ENCODE measurements at places on chromosomes 16 and 17.

GRCh38 chr17:65017207-65017774, 39.2 kb downstream of the GNA13 start:
- DNase-seq = no peak

- no peak for DNase-seq
Measured at GRCh38 chr17:64002658-64003525, 4.7 kb downstream of the PRR29 start.

DNA sequence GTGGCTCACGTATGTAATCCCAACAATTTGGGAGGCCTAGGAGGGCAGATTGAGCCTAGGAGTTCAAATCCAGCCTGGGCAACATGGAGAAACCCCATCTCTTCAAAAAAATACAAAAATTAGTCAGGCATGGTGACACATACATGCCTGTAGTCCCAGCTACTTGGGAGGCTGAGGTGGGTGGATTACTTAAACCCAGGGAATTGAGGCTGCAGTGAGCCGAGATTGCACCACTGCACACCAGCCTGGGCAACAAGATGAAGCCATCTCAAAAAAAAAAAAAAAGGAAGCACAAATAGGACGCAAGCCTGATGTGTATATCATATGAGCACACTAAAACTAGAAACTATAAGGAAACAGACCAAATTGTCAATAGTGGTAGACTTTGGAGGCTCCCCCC, 17.1 kb upstream of the FLCN start:
- no peak for DNase-seq

DNA sequence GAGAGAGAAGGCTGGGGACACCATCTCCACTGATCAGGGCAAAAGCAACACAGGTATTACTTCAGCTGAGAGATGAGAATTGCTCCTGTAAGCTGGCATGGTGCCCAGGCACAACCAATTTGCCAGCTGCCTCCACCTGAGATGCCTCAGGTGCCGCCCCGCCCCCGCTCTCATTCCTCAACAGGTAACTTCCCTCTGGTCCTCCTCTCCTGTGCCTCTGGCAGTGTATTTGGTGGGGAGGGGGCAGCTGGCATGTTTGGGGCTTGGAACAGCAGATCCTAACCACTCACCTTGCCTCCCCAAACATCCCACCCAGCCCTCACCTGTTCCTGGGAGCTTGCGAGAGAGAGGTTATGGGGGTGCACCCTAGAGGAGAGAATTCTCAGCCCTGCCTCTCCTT, 2.9 kb upstream of the SRCIN1 start:
- no peak for DNase-seq

DNA sequence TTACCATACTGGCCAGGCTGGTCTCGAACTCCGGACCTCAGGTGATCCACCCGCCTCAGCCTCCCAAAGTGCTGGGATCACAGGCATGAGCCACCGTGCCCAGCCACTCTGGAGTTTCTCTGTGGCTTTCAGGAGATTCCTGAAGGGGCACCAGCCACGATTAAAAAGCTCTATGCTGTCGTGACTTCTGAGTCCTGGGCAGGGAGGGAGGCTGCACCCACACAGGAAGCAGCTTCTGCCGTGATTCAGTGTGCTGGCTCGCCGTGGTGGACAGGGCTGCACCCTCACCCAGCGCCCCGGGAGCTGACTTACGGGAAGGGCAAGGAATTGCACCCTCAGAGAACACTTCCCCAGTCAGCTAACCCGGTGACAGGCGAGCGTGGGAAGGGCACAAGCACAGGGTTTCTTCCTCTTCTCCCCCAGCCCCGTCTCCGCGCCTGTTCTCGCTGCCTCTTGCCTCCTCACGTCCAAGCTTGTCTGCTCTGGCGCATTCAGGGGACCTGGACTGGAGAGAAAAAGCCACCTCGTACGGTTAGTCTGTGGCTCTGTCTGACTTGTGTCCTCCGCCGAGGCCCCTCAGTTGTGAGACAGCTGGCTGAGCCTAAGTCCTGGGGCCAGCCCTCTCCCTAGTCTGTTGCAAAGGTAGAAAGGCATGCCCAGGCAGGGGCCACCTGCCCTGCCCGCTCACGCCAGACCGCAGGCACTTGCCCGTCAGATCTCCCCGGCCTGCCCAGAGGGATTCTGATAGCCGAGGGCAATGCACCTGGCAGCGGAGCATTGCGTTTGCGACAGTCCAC, 145.0 kb downstream of the SEC14L1 start:
- DNase-seq = no peak

All from stimulated activated CD8-positive, alpha-beta memory T cell treated with anti-CD3 and anti-CD28 coated beads, Interleukin-12 subunit alpha, Interleukin-12 subunit beta, amount 100 ng/mL, for 1 hour (primary cell).